Glomerular endothelial cell (primary cell): ENCODE measurements at places on chromosomes 16 and 17. TPM values are rescaled to one million over a fixed set of nuclear protein-coding genes. Genes with fewer than 3 reads are reported as not detected.

GRCh38 chr17:14474591-14474990, 173.7 kb downstream of the HS3ST3B1 start:
- no peak for DNase-seq

GRCh38 chr17:35373534-35373983, at the start of gene SLFN11:
SLFN11 (minus strand) TSS chr17:35373621; CDS start chr17:35363807, 9,814 bp downstream.
- peak; percentile 68 for DNase-seq

The KIF18B gene
- 4.7 and 6.8 TPM in 2 replicates for total RNA-seq

DNA sequence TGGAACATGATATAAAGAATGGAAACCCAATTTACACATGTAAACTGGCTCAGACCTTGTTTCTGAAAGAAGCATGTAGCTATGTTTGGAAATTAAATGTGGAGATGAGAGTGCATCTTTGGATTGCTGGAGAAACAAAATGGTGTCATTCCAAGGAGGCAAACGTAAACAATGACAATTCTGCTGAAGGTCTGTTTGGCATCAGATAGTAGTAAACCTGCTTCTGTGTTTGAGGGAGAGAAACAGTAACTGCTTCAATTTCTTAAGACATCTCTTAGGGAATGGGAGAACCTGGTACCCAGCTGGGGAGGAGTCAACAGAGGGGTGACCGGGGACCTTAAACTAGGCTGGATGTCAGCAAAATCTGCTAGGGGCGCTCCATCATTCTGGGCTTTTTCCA, 23.5 kb downstream of the GPRC5B start:
- no peak for DNase-seq

DNA sequence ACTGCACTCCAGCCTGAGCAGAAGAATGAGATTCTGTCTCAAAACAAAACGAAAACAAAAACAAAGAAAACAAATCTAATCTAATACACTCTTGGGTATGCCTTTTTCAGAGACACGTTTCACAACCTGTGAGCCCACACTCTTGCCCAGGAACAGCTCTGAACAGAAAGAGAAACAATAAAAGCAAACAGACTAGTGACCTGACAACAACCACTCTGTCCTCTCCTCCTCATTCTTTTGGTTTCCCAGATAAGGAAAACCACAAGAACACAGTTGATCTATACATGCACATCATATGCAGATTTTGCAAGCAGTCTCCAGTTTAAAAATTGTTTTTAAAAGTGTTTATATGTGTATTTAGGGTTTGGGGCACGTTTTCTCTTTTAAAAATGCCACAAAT, 1.3 kb downstream of the MKS1 start:
- DNase-seq: no peak

DNA sequence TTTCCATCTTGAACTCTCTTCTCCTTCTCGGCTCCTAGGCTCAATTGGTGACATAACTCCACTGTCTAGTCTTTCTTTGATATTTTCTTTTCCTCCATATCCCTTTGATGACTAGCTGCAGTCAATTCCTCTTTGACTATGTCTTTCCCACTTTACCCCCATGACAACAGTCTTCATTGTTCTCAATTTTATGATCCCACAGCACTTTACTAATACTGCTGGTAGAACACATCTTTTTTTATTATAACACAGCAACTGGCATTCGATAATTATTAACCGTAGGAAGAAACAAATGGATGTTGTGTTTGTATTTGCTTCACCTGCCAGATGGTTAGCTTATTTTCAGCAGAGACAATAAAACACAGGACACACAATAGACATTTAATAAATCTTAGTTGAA, 1.3 kb downstream of the KRTAP3-3 start:
- no peak for DNase-seq

- DNase-seq: no peak
These were observed 109.6 kb downstream of the C16orf78 start for GRCh38 chr16:49483251-49483650.

- no peak for DNase-seq
These were observed 8.7 kb upstream of the ZNF594 start for GRCh38 chr17:5200360-5200759.
